Stimulated activated CD4-positive, alpha-beta T cell treated with anti-CD3 and anti-CD28 coated beads, Interleukin-15, amount 100 ng/mL, for 1 hour (primary cell): ENCODE measurements at places on chromosomes 1 and 21.

DNA sequence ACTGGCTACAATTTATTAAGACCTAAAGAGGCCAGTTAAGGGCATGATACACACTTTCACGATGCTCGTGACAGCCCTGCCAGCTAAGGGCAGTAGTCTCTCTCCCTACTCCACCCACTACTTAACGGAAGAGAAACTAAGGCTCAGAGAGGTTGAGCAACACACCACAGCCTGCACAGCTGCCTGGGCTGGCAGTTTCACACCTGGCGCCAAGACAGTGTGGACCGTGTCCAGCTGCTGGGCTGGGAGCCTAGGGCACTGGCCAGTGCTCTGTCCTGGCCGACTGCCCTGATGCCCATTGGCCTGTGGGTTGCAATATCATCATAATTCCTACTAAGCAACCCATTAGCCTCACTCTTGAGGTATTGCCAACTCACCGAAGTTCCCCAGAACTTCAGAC, 27.6 kb downstream of the TENT5C start:
- DNase-seq: no peak

GRCh38 chr1:153534925-153535241, 908 bp downstream of the S100A6 start:
- no peak for DNase-seq

- DNase-seq: no peak
Measured at GRCh38 chr1:21385022-21385421, 54.9 kb upstream of the NBPF3 start.

DNA sequence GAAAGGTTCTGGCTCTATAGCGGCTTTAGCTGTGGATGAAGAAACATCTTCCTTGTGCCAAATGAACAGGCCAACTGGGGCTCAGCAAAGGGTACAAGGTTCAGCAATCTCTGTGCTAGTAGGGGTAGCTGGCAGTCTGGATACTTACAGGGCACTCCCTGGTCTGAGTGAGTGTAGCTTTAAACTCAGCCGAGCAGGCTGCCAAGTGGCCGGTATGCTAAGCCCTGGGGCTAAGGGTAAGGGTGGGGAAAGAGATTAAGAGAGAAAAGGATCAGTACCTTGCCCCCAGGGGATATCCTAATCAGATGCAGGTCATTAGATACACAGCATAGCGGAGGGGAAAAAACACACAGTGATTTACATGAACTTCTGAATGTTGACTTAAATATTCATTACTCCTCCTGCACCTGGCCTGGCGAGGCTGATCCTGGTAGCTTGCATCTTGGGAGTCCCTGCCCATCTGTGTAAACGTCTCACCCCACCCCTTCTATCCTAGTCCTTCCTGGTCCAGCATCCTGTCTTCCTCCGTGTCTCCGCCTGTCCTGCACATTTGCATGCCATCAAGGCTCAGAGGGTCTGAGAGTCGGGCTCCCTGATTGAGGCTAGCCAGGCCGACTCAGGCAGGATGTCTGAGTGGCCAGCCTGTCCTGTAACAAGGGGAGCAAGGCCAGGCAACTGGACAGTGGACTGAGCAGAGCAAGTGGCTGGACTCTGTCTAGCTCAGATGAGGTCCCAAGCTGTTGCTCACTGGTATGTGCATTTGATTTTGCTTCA, 39.5 kb upstream of the CNTN2 start:
- DNase-seq: no peak

DNA sequence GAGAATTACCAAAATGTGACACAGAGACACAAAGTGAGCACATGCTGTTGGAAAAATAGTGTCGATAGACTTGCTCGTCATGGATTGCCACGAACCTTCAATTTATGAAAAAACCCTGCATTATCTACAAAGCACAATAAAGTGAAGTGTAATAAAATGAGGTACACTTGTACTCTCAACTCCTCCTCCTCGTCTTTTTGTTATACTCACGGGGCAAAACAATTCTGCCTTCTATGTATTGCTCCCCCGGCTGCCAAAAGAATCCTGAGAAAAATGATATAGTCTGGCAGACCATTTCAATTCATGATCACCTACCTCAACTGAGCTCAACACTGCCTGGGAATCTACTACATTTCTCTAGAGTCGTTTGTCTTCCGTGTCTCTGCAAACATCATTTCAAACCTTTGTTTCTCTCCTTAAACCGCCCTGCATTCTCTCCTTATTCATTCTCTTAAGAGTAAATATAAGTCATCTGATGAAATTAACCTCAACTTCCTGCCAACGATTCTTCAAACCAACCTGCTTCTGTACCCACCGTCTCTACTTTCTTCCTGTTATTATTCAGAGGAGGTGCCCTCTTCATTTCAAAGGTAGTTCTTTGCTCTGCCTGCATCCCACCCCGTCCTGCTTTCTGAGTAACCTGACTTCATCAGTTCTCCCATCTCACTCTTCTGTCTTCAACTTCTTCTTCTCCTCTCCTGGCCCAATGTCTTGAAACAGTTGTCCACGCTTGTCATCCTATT, 12.9 kb upstream of the IL19 start:
- no peak for DNase-seq

DNA sequence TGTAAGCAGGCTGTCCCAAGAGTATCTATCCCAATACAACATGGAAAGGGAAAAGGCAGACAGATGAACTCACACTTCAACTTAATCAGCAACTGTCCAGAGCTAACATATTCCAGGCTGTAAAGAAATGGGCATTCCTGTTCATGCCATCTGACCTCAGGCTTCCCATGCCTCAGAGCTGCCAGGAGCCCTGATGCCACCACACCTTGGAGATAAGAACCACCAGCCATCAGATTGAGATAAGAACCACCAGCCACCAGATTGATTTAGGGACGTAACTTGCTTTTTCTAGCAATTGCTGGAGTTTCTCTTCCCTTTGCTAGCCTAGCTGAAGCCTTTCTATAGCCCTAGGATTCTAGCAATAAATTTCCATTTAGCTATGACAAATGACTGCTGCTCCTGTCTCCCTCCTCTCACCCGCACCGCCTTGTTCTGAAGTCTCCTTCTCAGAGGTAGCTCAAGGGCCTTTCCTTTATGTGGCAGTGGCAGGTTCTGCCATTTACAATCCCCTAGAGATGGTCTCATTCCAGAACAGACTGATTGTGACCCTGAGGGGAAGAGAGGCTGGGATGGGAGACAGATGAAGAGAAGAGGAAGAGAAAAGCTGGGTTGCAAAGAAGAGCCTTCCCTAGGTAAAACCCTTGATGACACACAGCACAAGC, 88.0 kb upstream of the CTTNBP2NL start:
- no peak for DNase-seq

DNA sequence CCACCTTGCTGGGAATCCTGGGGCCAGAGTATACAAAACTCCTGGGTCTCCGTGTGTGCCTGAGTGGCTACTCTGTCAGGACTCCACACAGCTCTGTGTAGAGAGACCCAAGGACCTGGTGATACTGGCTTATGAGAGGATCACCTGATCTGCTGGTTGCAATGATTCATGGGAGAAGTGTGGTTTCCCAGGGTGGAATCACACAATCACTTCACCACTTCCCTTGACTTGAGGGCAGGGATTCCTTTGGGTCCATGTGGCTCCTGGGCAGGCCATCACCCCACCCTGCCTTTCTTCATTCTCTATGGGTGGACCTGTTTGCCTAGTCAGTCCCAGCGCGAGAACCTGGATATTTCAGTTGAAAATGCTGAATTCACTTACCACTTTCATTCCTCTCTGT, 13.3 kb downstream of the PRSS38 start:
- DNase-seq: no peak

DNA sequence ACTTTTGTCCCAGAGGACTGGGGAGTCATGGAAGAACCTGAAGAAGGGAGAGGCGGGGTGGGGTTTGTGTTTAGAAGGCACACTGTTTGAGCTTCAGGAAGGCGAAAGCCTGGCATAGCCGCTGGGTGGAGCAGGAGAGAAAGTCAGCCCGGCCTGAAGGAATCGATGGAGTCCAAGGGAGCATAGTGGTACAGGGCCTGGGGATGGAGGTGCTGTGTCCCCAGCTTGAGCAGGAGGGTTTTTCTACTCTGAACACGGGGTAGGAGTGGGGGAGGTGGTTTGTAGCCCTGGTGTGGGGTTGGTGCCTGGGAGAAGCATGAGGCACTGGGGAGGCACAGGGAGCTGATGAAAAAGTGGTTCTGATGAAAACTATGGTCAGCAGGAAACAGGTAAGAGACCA, 4.7 kb upstream of the CCDC24 start:
- DNase-seq: no peak

- DNase-seq: no peak
Measured at GRCh38 chr1:185325413-185325812, 8.4 kb upstream of the IVNS1ABP start.

DNA sequence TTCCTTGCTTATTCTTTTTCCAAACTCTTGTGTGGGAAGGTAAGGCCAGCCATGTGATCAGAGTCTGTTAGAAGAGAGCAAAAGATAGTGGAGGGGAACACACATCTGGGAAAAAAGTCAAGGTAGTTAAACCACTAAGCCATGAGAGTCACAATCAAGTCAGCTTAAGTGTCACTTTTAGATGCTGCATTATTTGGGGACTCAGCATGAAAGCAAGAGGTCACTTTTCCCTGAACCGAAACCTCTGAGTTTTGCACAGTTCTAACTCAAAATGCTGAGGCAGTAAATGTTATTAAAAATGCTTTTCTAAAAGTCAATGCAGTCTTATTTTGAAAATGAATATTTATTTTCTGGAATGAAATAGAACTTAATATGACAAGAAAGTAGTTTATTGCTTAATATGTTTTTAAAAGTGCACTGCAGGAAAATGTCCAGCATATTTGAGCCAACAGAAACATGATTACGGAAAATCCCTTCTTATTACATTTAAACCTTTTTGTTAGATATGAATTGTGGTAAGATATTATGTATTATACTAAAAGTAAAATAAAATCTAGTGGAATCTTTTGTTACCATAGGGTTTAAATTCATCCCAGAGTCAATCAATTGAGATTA, 69.3 kb downstream of the RBM11 start:
- no peak for DNase-seq

GRCh38 chr1:1361982-1362423, 3.6 kb upstream of the MXRA8 start:
- no peak for DNase-seq

DNA sequence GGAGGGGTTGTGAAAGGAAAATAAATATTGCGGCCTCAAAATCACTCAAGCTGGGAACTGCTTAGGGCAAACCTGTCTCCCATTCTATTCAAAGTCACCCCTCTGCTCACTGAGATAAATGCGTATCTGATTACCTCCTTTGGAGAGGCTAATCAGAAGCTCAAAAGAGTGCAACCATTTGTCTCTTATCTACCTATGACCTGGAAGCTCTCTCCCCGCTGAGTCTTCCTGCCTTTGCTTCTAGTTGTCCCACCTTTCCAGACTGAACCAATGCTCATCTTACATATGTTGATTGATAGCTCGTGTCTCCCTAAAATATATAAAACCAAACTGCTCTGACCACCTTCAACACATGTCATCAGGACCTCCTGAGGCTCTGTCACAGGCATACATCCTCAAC, 91.6 kb upstream of the CAMK1G start:
- DNase-seq: no peak

- no peak for DNase-seq
Measured at GRCh38 chr1:240539769-240540414, 72.1 kb downstream of the GREM2 start.

GRCh38 chr1:238401144-238401543, 510.4 kb upstream of the ZP4 start:
- DNase-seq: no peak

GRCh38 chr21:28944296-28944695, 48.4 kb downstream of the LTN1 start:
- DNase-seq: no peak

DNA sequence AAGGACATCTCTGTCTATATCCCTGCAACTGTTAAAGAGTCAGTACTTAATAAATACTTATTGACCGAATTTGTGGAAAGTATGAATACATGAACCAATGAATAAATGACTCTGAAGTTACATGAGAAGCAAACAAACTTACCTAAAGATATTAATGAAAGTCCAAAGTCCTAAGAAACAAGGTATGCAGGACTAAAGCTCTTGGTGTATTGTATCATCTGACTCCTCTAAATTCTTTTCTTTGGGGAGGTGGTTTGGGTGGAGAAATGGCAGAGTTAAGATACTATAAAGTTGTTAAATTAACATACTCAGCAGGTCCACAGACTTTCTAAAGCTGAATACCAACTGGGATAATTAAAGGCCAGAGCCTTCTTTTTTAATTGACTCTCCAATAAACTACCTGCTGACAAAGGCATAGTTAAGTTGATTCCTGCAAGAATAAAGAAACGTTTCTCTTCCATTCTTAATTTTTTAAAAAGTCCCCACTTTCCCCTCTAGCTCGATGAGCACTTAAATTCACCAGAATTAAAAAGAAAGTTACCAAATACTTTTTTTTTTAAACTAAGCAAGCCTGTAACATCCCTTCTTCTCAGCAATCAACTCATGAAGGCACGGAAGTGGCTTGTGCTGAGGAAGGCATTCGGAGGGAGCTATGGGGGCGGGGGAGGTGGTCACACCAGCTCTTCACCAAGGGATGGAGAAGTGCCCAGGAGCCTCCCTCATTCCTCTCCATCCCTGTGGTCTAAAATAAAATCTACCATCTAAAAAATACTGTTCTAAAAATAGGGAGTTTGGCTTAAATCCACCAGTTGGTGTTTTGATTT, 61.1 kb downstream of the GADD45A start:
- no peak for DNase-seq

DNA sequence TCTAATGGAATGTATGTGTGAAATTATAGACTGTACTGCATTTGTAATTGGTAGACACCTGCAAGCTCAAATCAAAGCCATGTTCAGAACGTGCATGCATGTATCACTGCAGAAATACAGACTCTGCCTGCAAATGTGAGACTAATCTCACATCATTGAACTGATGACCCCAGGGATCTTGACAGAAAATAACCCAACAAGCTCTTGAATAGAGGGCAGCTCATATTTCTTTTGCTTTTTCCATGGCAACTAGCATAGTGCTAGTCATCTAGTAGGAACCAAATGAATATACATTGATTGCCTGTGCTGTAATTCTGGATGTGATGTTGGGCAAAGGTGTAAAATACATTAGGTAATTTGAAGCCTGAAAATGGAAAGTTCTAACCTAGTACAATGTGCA, 62.4 kb downstream of the PTPRC start:
- DNase-seq: no peak

DNA sequence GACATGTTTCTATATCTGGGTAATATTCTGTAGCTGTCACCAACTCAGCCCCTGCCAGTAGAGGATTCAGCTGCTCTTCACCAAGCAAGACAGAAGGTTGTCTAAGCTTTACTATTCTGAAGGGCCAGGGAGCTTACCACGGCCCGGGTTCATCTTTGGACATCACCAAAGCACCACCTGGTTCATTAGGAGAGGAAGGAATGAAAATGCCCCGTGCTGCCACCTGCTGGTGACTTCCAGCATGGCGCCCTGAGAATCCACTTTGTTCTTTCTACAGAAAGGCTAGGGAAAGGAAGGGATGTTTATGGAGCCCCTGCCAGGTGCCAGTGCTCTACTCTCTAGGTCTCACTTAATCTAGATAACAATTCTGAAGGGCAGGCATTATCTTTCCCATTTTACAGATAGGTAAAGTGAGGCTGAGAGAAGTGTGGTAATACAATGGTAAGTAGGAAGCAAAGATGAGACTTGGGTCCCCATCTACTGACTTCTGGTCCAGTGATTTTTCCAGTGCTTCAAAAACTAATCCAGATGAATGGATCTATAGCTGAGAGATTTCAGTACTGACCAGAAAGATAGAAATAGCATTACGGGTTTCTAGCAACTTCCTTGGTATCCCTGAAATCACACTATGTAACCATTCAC, 79.5 kb downstream of the BEND5 start:
- DNase-seq: peak; percentile 25

- no peak for DNase-seq
Measured at GRCh38 chr1:173871091-173871490, 2.9 kb downstream of the ZBTB37 start.
